Foreskin keratinocyte (primary cell): ENCODE measurements at places on chromosomes 11 and 22. TPM values are rescaled to one million over a fixed set of nuclear protein-coding genes. Genes with fewer than 3 reads are reported as not detected.

DNA sequence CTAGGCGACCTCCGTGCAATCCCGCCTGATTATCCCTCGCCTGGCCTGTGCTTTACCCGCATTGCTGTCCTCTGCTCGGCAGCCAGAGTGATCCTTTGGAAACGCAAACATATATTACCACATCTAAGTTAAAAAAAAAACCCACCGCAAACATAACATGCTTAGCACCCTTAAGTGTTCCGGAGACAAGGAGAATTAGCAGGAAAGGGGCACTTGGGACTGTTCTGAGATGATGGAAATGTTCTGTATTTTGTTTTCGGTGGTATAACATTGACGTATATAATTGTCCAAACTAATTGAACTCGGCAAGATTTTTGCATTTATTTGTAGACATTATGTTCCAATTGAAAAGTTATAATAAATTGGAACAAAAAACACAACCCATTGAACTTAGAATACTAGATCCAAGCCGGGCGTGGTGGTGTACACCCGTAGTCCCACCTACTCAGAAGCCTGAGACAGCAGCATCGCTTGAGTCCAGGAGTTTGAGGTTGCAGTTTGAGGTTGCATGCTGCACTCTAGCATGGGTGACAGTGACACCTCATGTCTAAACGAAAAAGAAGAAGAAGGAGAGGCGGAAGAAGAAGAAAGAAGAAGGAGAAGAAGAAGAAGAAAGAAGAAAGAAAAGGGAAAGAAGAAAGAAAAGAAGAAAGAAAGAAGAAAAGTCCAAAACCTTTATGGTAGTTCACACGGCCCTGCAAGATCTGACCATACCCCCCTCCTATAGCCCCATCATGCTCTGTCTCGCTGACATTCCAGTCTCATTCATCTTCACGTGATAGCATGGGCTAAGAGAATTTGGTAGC is 604 bp upstream of the POLR3H start:
- no peak for DNase-seq

Gene SLC22A12
- not detected in 2 replicates for polyA plus RNA-seq

Gene MOV10L1
- polyA plus RNA-seq = 0.08 TPM in 1 of 2 replicates, not detected in the other

Gene GLB1L2
- polyA plus RNA-seq = 0.68 and 1.1 TPM in 2 replicates

- no peak for DNase-seq
Measured at GRCh38 chr22:38081941-38082828, 1.8 kb downstream of the SLC16A8 start.

Gene HORMAD2
- not detected in 2 replicates for polyA plus RNA-seq

DNA sequence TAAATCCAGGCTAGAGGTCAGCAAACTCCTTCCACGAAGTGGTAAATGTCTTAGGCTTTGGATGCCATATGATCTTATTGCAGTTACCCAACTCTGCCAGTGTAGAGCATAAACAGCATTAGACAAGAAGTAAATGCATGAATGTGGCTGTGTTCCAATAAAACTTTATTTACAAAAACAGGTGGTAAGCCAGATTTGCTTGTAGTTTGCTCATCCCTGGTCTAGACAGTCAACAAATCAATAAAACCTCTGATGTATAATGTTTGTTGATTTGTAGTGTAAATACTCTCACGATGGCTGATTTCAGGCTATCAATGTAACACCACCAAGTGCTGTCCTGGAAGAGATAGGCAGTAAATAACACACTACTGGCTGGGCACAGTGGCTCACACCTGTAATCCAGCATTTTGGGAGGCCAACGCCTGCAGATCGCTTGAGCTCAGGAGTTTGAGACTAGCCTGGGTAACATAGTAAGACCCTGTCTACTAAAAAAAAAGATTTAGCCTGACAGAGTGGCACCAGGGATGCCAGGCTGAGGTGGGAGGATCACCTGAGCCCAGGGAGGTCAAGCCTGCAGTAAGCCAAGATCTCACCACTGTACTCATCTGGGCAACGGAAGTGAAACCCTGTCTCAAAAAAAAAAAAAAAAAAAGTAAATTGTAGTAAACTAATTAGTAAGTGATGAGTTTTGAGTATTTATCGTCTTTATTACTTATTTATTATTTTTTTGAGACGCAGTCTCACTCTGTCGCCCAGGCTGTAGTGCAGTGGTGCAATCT is 6.9 kb upstream of the CATSPER1 start:
- no peak for DNase-seq

Gene FAU
- 1,043 and 1,081 TPM in 2 replicates for polyA plus RNA-seq

- peak; percentile 30 for DNase-seq
Measured at GRCh38 chr11:11010624-11011127, 152.8 kb upstream of the ZBED5 start.
